ENCODE measurements at places on chromosomes 1 and 21.

- no peak overlapping the region for H3K27ac ChIP-seq
- no peak for DNase-seq
- no peak overlapping the region for H3K4me3 ChIP-seq
- H3K27me3 ChIP-seq: peaks cover 56% of the 10 kb centered on the region
- peaks cover 1% of the 10 kb centered on the region for H3K4me1 ChIP-seq
These were observed 8.8 kb upstream of the FABP3 start for GRCh38 chr1:31381394-31382294.

DNA sequence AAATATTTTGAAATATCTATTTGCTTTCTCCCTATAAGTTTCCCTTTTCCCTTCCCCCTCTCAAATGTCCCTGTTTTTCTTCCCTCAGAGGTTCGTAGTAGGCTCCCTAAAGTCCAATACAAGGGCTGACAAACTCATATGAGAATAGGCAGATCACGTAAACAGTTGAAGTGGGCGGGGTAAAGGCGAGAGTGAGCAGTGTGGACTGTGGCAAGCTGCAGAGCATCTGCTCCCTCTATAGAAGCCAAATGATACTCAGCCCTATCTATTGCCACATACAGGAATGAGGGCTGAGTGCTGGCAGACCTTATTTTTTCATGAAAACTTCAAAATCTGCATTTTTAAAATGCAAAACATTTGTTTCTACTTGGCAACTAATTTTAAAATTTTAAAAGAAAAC lies 26.3 kb downstream of the PRDX6 start:
- peaks cover 7% of the 10 kb centered on the region for H3K36me3 ChIP-seq
- H3K27ac ChIP-seq: no peak overlapping the region
- no peak overlapping the region for H3K4me3 ChIP-seq

- peaks cover 23% of the 10 kb centered on the region for H3K4me1 ChIP-seq
- H3K27me3 ChIP-seq: no peaks in the 10 kb centered on the region
- H3K27ac ChIP-seq: no peak overlapping the region
- DNase-seq: no peak
- no peak overlapping the region for H3K4me3 ChIP-seq
These were observed 37.7 kb downstream of the PIK3C2B start for GRCh38 chr1:204456826-204457442.

GRCh38 chr1:51642739-51643142 lies 25.8 kb downstream of the OSBPL9 start:
- no peak overlapping the region for H3K27ac ChIP-seq
- no peak overlapping the region for H3K4me3 ChIP-seq
- peaks cover 11% of the 10 kb centered on the region for H3K4me1 ChIP-seq
- peaks cover 4% of the 10 kb centered on the region for H3K36me3 ChIP-seq
- DNase-seq: no peak

GRCh38 chr21:35573472-35574374 lies 486.6 kb downstream of the SETD4 start:
- H3K4me1 ChIP-seq: no peaks in the 10 kb centered on the region
- no peak overlapping the region for H3K27ac ChIP-seq
- DNase-seq: no peak
- H3K4me3 ChIP-seq: no peak overlapping the region
- H3K27me3 ChIP-seq: peaks cover 67% of the 10 kb centered on the region
- no peaks in the 10 kb centered on the region for H3K36me3 ChIP-seq

DNA sequence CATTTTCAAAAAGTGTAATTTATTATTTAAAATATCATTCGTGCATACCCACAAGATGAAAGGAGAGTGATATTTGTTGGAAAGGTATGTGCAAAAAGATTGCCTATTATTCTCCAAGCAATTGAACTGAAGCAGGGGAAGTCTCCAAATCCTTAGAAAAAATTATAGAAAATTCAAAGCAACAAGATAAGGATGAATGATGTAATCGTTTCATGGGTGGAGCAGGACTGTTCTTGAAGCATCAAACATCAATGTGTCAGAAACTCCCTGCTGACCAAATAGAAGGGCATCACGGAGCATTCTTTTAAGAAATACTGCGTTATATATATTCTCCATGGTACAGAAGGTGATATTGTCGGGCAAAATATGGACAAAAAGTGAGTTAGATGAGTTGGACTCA lies 87.9 kb upstream of the SPAG17 start:
- no peak overlapping the region for H3K4me3 ChIP-seq
- no peaks in the 10 kb centered on the region for H3K36me3 ChIP-seq
- DNase-seq: no peak
- H3K4me1 ChIP-seq: no peaks in the 10 kb centered on the region
- H3K27me3 ChIP-seq: no peaks in the 10 kb centered on the region
